ENCODE measurements at places on chromosomes 7 and 10.
A peak's percentile ranks its signal among the peaks of the same experiment; 100 is the strongest.

GRCh38 chr10:92124616-92125143 lies 166.2 kb downstream of the CPEB3 start:
- DNase-seq, result no peak

DNA sequence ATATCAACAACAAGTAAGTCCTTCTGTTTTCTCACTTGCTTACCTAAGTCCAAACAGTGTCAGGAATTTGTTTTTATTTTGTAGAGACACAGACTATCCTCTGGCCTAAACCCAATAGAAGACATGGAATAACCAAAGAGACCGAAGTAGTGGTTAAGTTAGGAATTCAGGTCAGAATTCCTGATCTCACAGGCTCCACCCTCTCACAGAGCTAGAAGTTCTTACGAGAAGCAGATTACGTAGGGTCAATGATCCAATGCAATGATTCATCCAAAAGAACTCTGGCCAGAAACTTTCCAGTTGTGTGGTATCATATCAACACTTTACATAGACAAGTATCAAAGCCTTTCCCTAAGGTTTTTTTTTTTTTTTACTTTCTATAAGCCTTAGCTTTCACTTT lies 73.8 kb downstream of the IQUB start:
- DNase-seq, result no peak

DNA sequence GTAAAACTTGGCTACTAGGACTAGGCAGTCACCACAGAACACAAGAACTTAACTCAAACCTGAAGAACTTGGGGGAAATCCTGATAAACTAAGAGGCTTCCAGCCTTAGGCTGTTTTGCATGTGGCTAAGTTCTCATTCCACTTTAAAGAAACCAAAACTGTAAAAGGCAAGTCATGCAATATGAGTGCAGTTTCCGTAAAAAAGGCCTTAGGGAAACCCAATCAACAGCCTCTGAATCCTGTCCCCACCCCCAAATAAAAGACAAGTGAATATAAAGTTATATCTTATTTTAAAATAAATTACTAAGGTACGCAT lies 95.1 kb downstream of the USP6NL start:
- DNase-seq, result no peak

GRCh38 chr7:20217193-20217948 lies at the start of gene MACC1:
MACC1 (minus strand) TSS chr7:20217384; CDS start chr7:20161862, 55,522 bp downstream.
- no peak for DNase-seq

DNA sequence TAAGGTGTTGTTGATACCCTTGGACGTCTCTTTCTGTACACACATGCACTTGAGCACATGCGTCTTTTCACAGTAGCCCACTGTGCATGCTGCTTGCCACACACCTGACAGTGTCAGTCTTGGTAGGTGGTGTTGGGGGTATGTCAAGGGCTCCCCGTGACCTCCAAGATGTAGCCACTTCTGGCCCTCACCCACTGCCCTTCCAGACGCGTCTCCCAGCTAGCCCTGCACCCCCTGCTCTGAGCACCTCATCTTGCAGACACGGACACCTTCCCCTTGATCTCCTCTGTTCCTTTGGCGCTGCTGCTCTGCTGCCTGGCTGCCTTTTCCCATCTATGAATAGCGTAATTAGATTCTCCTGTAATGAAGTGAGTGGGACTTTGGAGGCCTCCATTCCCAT lies 75.2 kb upstream of the TNS3 start:
- DNase-seq, result no peak

DNA sequence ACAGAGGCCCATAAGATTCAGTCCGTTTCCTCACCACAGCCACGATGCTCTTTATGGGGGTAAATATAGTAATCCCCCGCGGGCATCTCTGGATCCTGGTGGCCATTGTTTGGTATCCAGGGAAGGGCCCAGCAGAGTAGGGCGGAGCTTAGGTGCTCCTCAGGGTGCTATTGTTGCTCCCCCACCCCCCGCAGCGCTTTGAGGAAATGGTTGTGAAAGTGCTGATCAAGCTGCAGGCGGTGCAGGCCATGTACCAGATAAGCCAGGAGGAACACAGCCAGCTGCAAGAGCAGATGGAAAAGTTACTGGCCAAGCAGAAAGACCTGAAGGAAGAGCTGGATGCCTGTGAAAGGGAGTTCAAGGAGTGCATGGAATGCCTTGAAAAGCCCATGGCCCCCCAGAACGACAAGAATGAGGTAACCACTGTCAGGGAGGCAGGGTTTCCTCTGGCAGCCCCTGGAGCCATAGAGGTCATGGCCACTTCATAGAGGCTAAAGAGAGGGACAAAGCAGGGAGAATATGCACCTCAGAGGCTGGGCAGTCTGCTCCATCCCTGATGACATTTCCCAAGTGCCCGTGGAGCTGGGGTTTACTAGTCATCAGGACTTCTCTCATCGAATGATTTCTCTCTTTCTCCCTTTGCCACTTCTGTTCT lies 17.6 kb upstream of the FLNC start:
- no peak for DNase-seq

- no peak for DNase-seq
Measured at GRCh38 chr10:99768556-99768955, 13.9 kb upstream of the ABCC2 start.

DNA sequence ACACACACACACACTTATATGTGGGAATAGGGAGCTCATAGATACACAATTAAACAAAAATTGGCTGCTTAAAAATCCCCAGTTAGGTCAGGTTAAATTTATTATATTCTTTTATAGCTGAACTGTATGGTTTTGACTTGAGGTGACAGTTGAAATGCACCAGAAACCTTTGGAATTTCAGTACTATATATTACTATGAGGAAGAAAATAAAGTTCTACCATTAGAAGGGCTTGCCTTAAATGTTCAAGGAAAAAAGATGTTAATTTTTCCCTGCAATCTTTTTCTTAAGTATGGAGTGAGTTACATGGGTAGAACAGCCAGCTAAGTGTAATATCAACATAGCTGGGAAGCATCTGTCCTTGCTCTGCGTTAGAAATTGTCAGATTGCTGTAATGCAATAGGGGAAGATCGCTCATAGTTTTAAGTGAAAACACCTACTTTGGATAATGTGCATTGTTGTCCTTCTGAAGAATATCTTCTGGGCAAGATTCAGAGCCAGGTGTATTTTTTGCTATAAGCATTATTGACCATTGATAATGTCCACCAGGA lies 415.8 kb upstream of the MKI67 start:
- DNase-seq, result no peak

DNA sequence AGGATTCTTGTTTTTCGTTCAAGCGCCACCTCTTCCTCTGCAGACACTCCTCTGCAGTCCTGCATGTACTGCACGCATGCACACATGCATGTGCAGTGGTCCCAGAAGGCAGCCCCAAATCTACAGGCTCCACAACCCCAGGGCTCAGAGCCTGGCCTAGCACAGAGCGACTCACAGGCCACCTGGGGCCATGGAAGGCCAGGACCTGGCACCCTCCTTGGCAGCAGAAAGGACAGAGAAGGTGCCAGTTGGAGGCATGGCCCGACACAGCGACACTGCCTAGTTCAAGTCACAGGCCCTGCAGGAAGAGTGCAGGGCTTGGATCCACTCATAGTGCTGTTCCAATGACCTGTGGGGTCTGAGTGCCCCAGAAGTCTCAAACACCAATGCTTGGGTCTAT lies 48.7 kb upstream of the RET start:
- no peak for DNase-seq

DNA sequence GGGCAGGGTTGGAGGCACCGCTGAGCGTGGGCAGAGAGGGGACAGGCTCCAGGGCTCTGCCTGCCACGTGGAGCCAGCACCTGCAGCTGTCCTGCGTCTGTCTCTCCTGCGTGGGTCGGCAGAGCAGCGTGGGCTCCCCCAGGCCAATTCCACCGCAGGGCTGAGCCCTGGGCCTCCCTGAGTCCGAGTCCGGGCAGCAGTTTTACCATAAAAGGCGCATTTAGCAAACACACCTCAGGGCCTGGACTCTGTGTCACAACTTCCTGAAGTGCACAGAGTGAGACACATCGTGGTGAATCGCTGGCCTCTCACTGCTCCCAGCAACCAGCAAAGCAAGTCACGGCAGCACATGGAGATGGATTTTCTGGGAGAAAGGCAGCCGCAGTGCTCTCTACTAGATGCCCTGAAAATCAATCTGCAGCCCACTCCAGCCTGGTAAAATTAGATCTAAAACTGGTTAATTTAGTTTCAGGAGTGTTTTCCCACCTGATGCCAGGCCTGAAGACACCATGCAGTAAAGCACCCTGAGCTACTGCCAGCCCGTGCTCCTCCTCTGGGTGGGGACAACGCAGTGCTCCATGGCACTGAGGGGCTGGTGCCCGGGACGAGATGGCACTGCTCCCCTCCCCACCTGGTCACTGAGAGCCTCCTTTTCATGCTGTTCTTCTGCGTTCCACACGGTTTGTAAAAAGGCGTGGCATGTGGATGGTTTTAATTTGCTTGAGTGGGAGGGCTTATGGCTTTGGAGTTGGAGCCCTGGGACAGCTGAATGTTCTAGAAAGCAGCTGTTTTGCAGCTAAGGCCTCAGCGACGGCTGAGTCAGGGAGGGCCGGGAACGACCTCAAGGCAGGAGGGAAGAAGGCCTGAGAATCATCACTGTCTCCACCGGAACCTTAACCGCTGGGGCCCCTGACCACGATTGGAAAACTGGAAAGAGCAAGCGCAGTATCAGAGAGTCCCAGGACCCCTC lies 336.9 kb downstream of the ADARB2 start:
- DNase-seq, result no peak

DNA sequence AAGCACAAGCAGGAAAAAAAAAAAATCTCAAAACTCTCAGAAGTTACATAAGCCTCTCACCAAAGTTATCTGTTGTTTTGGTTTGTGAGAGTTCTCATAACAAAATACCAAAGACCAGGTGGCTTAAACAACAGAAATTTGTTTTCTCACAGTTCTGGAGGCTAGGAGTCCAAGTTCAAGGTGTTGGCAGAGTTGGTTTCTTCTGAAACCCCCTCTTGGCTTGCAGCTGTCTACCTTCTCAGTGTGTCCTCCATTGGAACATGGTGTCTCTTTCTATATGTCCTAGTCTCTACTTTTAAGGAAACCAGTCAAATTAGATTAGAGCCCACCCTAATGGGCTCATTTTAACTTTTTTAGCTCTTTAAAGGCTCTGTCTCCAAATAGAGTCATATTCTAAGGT lies 44.9 kb downstream of the TNKS2 start:
- DNase-seq, result no peak

DNA sequence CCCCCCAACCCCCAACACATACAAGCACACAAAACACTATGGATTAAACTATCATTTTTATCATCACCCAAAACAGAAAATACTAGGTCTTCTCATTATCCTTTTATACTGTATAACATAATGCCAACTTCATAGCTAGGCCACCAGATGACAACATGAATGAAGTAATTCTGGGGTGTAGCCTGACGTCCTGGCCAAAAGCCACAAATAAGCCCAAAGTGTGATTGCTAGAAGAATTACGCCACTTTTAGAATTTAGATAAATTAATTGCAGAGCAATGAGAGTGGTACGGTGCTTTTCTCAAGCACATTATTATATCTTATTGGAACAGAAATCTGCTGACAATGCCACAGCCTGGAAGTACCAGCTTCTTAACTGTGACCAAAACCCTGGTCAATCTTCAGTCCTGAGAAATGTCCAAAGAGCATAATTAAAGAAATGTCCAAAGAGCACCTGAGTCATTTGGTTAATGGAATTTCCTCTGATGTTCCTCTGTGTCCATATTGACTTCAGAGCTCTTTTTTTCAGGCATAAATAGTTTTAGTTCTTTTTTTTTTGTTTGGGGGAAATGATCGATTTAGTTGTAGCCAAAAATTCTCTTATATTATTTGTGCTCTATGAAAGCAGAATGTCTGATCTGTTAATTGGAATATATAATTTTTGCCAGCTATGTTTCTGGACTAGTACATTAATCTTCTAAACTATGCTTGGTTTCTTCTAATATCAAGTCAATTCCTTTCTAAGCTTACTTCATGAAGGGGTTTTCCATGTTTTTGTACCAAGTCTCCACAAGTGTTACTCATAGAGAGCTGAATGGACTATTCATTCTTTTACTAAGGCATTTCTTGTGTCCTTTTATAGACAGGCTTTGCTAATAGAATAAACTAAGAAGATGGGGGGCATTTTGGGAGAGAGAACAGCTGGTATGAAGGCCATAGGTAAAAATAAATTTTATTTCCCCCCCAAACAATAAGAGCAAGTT lies 233.4 kb upstream of the SLC26A5 start:
- no peak for DNase-seq

GRCh38 chr7:64313740-64314491 lies at the start of gene ZNF736:
ZNF736 (plus strand) TSS chr7:64313961; CDS start chr7:64314151, 190 bp downstream.
- peak; percentile 74 for DNase-seq

DNA sequence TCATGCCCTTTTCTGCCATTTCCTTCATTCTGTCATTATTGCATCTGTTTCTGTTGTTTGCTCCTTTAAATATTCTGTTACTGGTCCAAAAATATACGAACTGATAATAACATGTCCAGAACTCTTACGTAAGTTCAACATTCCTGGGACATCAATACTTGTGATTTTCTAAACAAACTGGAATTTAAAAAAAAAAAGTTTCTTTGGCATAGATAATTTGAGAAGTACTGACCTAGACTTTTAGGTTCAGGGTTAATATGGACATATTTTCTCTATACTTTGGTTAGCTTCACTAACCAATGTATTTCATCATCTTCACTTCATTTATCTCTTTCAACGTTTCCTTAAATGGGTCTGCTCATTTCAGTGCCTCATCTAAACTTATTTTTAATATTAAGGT lies 147.3 kb downstream of the JMJD1C start:
- DNase-seq, result no peak

DNA sequence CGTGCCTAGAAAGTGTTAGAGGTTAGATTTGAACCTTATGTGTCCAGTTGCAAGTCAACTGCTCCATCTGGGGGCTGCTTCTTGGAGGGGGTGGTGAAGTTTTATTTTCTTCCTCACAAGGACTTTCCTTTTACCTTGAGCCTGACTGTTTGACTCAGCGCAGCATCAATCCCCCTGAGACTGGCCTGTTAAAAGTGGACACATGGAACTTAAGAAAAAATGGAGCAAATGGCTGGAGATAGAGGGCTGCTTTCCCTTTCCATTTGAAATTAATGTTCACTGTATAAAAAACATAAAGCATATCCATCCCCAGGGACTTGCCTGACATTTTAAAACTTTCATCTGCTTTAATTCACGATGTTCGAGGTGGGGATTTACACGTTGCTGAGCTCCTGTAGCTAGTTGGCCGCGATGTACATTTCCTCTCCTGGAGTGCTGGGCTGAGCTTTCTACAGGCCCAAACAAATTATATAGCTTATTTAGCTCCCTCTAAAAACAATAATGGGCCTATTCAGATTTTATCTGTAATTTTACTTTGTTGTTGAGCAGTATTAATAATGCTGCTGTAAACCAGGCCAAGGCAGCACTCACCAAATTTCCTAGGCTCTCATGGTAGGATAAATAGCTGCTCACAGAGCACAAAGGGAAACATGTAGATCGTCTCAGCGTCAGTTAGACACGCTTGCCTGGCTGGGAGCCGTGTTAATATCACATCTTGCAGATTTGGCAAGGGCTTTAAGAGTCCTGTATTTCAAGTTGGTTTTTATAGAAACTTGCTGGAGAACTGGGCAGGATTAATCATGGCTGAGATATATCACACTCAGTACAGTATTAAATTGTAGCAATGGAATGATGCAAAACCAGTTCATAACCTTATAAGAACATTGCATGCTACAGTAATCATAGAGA lies 251.5 kb downstream of the LRMDA start:
- no peak for DNase-seq
